ENCODE measurements at places on chromosomes 1 and 21.

DNA sequence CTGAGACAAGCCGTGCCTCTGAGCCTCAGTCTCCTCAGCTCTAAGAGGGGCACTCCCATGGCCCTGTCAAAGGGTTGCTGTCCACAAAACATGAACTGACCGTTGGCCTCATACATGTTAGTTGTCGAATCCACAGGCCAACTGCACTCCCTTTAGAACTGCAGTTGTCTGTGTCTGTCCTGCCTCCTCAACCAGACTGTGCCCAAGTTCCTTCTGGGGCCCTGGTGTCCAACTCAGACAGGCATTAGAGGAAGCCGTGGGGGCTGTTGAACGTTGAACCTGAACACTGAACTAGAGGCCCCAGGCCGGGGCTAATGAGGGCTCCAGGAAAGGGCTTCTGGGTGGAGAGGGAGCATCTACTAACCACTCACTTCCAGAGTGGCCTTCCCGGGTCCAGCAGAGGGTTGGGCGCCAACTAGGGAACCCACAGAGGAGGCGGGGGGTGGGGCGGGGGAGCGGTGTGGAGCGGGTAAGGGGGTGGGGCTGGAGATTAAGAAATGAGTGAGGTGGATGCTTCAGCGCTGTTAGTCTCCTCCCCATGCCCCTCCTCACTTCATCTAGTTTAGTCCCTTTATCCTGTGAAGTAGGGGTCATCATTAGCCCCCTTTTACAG, at the start of gene RAB42:
Gene RAB42 (plus strand): TSS at position 558 of the 613 bp plus-strand sequence. CDS start 247 bp downstream, outside the sequence.
- DNase-seq, result no peak

DNA sequence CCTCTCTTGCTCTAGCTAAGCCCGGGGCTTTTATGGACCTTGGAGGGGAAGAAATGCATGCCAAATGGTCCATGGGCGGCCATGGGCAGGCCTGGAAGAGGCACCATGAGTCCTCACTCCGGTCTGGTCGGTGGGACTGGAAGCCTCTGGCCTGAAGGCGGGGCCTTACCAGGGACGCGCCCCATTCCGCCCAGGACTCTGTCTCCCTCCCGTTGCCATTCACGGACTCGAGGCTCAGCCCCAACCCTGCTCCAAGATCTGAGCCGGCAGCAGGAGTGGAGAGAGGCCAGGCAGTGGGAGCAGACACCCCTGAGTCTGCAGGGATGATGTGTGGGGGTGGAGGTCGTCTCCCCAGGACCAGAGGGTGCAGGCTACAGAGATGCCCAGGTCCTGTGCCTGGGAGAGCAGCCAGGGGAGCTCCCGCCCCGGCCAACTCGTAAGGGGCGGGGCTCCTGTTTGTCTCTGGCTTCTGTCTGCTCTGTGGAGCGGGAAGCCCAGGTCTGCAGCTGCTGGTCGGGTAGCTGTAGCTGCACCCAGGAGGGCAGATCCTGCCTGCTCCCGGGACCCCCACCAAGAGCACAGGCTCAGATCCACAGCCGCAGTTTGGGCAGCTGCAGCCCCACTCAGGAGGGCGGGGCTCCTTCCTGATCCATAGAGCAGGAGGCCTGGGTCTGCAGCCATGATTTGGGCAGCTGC, 8.3 kb upstream of the KANK4 start:
- DNase-seq, result no peak

DNA sequence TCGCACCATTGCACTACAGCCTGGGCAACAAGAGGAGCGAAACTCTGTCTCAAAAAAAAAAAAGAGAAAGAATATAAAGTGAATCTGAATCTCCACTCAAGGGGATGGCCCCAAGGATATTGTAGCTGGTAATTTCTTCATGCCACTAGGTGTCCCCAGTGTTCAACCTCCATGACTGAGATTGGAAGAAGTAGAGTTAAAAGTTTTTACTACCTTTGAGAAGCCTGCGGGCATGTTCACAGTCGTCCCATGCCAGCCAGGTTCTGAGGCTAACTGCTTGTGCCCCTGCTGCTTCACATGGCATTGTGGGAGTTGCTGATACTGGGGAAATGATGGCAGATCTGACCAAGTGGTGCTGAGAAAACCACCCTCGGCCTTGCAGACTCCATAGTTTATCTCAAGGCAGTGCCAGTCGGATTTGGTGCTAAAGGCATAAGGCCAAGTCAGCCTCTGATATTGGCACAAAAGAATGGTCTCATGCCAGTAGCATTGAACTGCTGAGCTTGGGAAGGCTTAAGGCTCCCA, 10.8 kb upstream of the SHISA4 start:
- no peak for DNase-seq

- DNase-seq, result no peak
Observed at GRCh38 chr21:23968008-23968407, 1639.3 kb downstream of the MRPL39 start.
